Uterus (tissue), 4 donors: ENCODE measurements at places on chromosomes 11 and 22. TPM values are rescaled to one million over a fixed set of nuclear protein-coding genes. Genes with fewer than 3 reads are reported as not detected.

The TAF1D gene
- total RNA-seq, result 112 TPM

The HTR3B gene
- total RNA-seq, result not detected

The HEPN1 gene
- not detected for total RNA-seq

The LMNTD2 gene
- 0.14 TPM for total RNA-seq

DNA sequence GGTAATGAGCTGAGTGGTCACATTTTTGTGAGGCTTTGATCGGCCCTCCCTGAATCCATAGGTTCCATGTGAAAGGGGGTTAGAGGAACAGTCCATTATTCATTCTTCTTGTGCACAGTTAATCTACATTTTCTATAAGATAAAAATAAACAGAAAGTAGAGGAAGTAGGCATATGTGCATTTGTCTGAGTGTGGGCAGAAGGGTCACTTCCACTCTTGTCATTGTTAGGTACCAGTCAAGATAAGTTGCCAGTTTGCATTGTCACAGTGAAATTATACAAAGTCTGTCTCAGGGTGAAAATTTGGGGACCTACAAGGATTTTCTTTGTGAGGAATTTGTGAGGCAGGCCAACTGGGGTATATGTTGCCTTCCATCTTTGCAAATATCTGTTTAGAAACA, 4.6 kb upstream of the APOL4 start:
- H3K4me1 ChIP-seq, result no peaks in the 10 kb centered on the region
- H3K4me3 ChIP-seq, result no peak overlapping the region

DNA sequence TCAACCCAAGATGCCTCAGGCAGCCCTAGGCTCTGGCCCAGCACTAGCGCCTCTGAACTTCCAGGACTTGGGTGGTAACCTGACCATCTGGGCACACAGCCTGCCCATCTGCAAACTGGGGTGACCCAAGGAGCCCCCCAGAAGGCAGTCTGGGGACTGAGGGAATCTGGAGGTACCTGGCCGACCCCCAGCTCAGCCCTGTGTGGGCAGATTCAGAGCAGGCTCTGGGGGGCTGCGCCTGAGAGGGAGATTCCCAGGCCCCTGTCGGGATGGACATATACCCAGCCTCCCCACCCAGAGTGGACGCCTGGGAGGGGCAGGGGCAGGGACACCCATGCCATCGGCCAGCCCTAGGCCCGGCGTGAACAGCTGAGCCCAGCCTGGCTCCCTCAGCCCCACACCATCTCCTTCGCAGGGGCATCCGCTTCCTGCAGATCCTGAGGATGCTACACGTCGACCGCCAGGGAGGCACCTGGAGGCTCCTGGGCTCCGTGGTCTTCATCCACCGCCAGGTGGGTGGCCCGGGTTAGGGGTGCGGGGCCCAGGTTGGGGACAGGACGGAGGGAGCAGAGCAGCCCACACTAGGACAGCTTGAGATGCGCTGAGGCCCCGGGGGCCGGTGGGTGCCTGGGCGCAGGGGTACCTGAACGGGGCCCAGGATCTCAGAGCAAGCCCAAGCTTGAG, 126.9 kb downstream of the KCNQ1 start:
- no peak overlapping the region for H3K27ac ChIP-seq
- H3K4me3 ChIP-seq, result no peak overlapping the region
- H3K36me3 ChIP-seq, result no peaks in the 10 kb centered on the region
- no peaks in the 10 kb centered on the region for H3K4me1 ChIP-seq
- no peak for DNase-seq

DNA sequence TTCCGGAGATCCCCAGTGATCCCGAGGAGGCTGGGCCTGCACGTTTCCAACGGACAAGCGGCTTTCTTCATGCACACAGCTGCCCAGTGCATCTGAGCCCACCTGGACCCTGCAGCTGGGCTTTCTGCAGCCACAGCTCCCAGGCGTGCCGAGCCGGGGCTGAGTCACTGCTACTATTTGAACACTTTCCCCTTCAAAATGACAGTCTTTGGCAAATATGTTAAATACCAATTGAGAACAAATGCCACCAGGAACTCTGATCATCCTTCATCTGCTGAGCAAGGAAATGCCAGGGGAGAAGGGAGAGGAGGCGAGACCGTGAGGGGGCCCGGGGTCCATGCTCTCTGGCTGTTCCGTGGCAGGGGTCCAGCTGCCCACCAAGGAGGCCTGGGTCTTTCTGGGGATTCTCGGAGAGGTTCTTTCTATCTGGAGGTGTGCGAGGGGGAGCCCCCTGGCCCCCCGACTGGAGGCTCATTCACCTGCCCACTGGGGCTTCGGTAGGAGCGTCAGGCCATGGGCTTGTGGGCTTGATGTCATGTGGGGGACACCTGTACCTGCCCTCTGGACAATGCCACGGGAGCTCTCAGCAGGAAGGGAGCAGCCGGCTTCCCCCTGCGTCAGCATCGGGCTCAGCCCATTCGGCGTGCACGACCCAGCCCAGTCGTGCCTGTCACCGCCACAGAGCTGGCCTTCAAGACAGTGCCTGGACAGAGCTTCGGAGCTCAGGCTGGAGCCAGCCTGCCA, 159.6 kb downstream of the CTTN start:
- no peaks in the 10 kb centered on the region for H3K27me3 ChIP-seq
- H3K27ac ChIP-seq, result no peak overlapping the region
- no peaks in the 10 kb centered on the region for H3K36me3 ChIP-seq
- H3K4me3 ChIP-seq, result no peak overlapping the region

- H3K36me3 ChIP-seq, result no peaks in the 10 kb centered on the region
- H3K4me1 ChIP-seq, result no peaks in the 10 kb centered on the region
- no peak overlapping the region for H3K4me3 ChIP-seq
Measured at GRCh38 chr11:132245403-132246385, 875.3 kb downstream of the NTM start.

GRCh38 chr11:33160136-33160535, 1.1 kb downstream of the CSTF3 start:
- H3K4me1 ChIP-seq, result no peaks in the 10 kb centered on the region
- no peaks in the 10 kb centered on the region for H3K27me3 ChIP-seq
- H3K4me3 ChIP-seq, result peak overlapping the region; percentile 79
- DNase-seq, result no peak
- no peaks in the 10 kb centered on the region for H3K36me3 ChIP-seq

- no peak overlapping the region for H3K4me3 ChIP-seq
- no peaks in the 10 kb centered on the region for H3K27me3 ChIP-seq
- H3K4me1 ChIP-seq, result no peaks in the 10 kb centered on the region
- H3K36me3 ChIP-seq, result no peaks in the 10 kb centered on the region
- H3K27ac ChIP-seq, result no peak overlapping the region
- DNase-seq, result no peak
Measured at GRCh38 chr11:15490535-15490934, 375.8 kb downstream of the INSC start.

GRCh38 chr11:124535552-124536232, 7.8 kb downstream of the OR8B12 start:
- H3K4me3 ChIP-seq, result no peak overlapping the region
- no peaks in the 10 kb centered on the region for H3K4me1 ChIP-seq
- no peaks in the 10 kb centered on the region for H3K36me3 ChIP-seq
- H3K27ac ChIP-seq, result no peak overlapping the region

DNA sequence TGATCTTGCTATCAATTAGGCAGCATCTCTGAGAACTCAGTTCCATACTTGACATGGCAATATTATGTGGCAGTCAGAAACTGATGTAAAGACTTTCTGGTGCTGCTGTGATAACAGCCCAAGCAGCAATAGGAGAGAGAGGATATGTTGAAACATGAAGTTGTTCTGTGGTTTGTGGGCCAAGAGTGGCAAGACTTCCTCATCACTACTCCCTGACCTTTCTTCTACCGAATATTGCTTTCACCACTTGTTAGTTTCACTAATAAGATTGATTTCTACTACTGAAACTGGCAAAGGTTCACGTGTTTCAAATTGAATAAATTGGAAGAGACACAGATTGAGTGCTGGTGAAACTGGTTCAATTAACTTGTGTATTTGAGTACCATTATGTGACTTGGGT, 852.6 kb upstream of the RAG2 start:
- no peaks in the 10 kb centered on the region for H3K27me3 ChIP-seq
- no peak overlapping the region for H3K27ac ChIP-seq
- DNase-seq, result no peak
- H3K36me3 ChIP-seq, result no peaks in the 10 kb centered on the region
- no peak overlapping the region for H3K4me3 ChIP-seq
